ENCODE measurements at places on chromosomes 11 and 22.

GRCh38 chr22:27866135-27867084 is 52.6 kb downstream of the PITPNB start:
- no peaks in the 10 kb centered on the region for H3K27me3 ChIP-seq
- no peak overlapping the region for H3K4me3 ChIP-seq
- H3K36me3 ChIP-seq: no peaks in the 10 kb centered on the region
- DNase-seq: no peak
- no peak overlapping the region for H3K27ac ChIP-seq

- H3K4me1 ChIP-seq: no peaks in the 10 kb centered on the region
- no peak for DNase-seq
- no peak overlapping the region for H3K4me3 ChIP-seq
- H3K36me3 ChIP-seq: no peaks in the 10 kb centered on the region
- no peak overlapping the region for H3K27ac ChIP-seq
These were observed 25.8 kb upstream of the MUC15 start for GRCh38 chr11:26597899-26598298.

GRCh38 chr11:79296141-79296540 is 144.7 kb downstream of the TENM4 start:
- peaks cover 8% of the 10 kb centered on the region for H3K4me1 ChIP-seq
- no peaks in the 10 kb centered on the region for H3K27me3 ChIP-seq
- H3K36me3 ChIP-seq: no peaks in the 10 kb centered on the region

- DNase-seq: no peak
- no peak overlapping the region for H3K4me3 ChIP-seq
- H3K36me3 ChIP-seq: no peaks in the 10 kb centered on the region
- no peaks in the 10 kb centered on the region for H3K27me3 ChIP-seq
- peaks cover 19% of the 10 kb centered on the region for H3K4me1 ChIP-seq
These were observed 761.5 kb downstream of the NTM start for GRCh38 chr11:132131961-132132360.

DNA sequence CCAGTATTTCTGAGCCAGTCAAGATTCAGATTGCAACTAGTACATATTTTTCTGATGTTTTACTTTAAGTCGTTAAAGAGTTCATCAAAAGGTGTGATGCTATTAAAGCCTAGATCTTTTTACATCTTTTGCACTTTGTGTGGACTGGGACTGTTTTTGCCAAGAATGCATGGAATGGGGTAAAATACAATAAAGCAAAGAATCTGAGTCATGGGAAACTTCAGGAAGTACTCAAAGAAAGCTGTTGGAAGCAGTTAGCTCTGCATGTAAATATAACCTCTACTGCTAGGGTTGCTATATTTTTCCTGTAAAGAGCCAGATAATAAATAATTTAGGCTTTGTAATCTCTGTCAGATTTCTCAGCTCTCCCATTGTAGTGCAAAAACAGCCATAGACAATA is 20.9 kb downstream of the ATXN10 start:
- H3K4me1 ChIP-seq: peaks cover 3% of the 10 kb centered on the region
- no peak overlapping the region for H3K27ac ChIP-seq
- peaks cover 31% of the 10 kb centered on the region for H3K36me3 ChIP-seq
- no peak for DNase-seq
- H3K27me3 ChIP-seq: no peaks in the 10 kb centered on the region

GRCh38 chr22:30196141-30196879 is 50.2 kb downstream of the LIF start:
- peaks cover 8% of the 10 kb centered on the region for H3K4me1 ChIP-seq
- H3K4me3 ChIP-seq: no peak overlapping the region
- H3K27me3 ChIP-seq: no peaks in the 10 kb centered on the region
- peak; percentile 68 for DNase-seq

GRCh38 chr11:10500757-10501684 is 40.0 kb downstream of the RNF141 start:
- no peak overlapping the region for H3K4me3 ChIP-seq
- no peak overlapping the region for H3K27ac ChIP-seq
- H3K27me3 ChIP-seq: no peaks in the 10 kb centered on the region
- peaks cover 19% of the 10 kb centered on the region for H3K36me3 ChIP-seq
- DNase-seq: no peak

GRCh38 chr11:10568486-10568941 is at the start of gene LYVE1:
TSS of gene LYVE1 (minus strand) at chr11:10568665. CDS start at chr11:10568532, 133 bp downstream.
- no peak within 1 kb of the TSS for H3K4me3 ChIP-seq
- peak within 1 kb of the TSS; percentile 4 for H3K27ac ChIP-seq
- no peaks in the 10 kb centered on the region for H3K27me3 ChIP-seq
- no peaks in the 10 kb centered on the region for H3K4me1 ChIP-seq
- no peaks in the 10 kb centered on the region for H3K36me3 ChIP-seq
- no peak for DNase-seq
